CD4-positive, CD25-positive, alpha-beta regulatory T cell (primary cell): ENCODE measurements at places on chromosomes 1 and 21. TPM values are rescaled to one million over a fixed set of nuclear protein-coding genes. Genes with fewer than 3 reads are reported as not detected.

CD160 gene
- not detected for total RNA-seq

GRCh38 chr1:60129911-60130310 lies 56.3 kb upstream of the C1orf87 start:
- peak; percentile 1 for DNase-seq
- H3K27ac ChIP-seq, result no peak overlapping the region
- H3K36me3 ChIP-seq, result no peaks in the 10 kb centered on the region
- H3K4me1 ChIP-seq, result no peaks in the 10 kb centered on the region
- no peak overlapping the region for H3K4me3 ChIP-seq

LY9 gene
- total RNA-seq, result 105 TPM

DNA sequence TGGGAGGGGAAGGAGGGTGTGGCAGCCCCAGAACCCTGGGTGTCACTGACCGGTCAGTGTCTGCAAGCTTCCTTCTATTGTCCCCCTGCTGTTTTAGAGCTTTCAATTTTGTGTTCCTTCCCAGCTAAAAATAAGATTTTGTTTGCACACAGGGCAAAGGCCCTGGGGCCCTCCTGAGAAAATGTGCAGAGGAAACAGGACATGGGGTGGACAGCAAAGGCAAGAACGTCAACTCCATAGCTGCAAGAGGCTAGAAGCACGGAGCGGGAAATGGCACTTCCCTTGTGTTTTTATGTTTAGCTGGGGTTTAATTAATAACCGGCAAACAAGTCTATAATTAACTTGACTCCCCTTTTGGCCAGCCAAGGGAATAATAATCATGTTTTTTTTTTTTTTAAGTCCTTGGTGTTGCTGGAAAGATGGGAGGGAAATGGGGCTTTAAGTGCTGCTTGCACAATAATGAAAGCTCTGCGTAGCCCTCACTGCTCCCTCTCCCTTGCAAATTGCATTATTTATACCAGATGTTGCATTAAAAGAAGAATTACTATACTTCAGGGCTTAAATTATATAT lies 261.4 kb upstream of the USP24 start:
- no peak for DNase-seq
- peaks cover under 1% of the 10 kb centered on the region for H3K27me3 ChIP-seq
- no peak overlapping the region for H3K4me3 ChIP-seq
- H3K27ac ChIP-seq, result no peak overlapping the region

PTPN22 gene
- 58.5 TPM for total RNA-seq

TRNP1 gene
- total RNA-seq, result not detected

DNA sequence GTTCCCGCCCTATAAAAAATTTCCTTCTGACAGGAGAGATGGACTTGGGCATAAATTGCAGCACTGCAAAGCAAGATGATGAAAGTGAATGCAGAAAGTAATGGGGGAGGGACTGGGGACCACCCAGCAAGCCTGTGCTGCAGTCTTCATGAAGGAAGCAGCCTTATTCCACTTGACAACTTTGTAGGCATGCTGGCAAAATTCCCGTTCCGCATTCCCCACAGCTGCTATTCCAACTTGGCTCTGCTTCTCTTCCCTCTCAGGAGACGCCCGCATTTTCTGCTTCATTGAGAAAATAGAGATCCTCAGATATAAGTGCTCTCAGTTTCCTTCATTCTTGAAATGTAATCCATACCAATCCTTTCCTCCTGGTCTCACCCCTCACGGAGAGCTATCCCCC lies 2.4 kb downstream of the HMGB4 start:
- H3K4me1 ChIP-seq, result no peaks in the 10 kb centered on the region
- no peaks in the 10 kb centered on the region for H3K36me3 ChIP-seq
- H3K4me3 ChIP-seq, result no peak overlapping the region
- no peak overlapping the region for H3K27ac ChIP-seq

GRCh38 chr1:207857447-207857846 lies 53.5 kb downstream of the CD34 start:
- H3K27ac ChIP-seq, result no peak overlapping the region
- peaks cover 59% of the 10 kb centered on the region for H3K4me1 ChIP-seq
- no peak overlapping the region for H3K4me3 ChIP-seq
- H3K27me3 ChIP-seq, result no peaks in the 10 kb centered on the region

SV2A gene
- 3.3 TPM for total RNA-seq

- no peaks in the 10 kb centered on the region for H3K27me3 ChIP-seq
- no peaks in the 10 kb centered on the region for H3K4me1 ChIP-seq
- H3K27ac ChIP-seq, result no peak overlapping the region
- no peak overlapping the region for H3K4me3 ChIP-seq
- no peaks in the 10 kb centered on the region for H3K36me3 ChIP-seq
Observed at GRCh38 chr21:39084979-39085729, 98.1 kb downstream of the PSMG1 start.

GRCh38 chr1:33392206-33392605 lies 38.7 kb downstream of the PHC2 start:
- no peak overlapping the region for H3K4me3 ChIP-seq
- no peak overlapping the region for H3K27ac ChIP-seq
- DNase-seq, result no peak
- no peaks in the 10 kb centered on the region for H3K4me1 ChIP-seq

JMJD4 gene
- 9.7 TPM for total RNA-seq

- DNase-seq, result no peak
- no peak overlapping the region for H3K4me3 ChIP-seq
- H3K36me3 ChIP-seq, result peaks cover 81% of the 10 kb centered on the region
- no peak overlapping the region for H3K27ac ChIP-seq
- no peaks in the 10 kb centered on the region for H3K27me3 ChIP-seq
- peaks cover 16% of the 10 kb centered on the region for H3K4me1 ChIP-seq
Observed at GRCh38 chr1:113898241-113898814, 6.3 kb downstream of the AP4B1 start.

DNA sequence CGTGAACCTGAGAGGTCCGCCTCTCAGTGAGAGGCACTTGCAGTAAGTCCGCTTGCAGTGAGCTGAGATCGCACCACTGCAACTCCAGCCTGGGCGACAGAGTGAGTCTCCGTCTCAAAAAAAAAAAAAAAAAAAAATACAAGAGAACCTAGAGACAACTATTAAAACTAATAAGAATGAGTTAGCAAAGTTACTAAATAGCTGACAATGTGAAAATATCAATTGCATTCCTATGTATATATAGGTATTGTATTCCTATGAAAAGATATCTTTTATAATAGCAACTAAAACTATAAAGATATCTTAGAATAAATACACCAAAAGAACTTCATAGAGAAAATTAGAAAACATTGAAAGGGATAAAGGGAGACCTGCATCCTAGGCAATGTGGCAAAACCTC lies 20.3 kb downstream of the FLVCR1 start:
- H3K4me1 ChIP-seq, result no peaks in the 10 kb centered on the region
- no peak overlapping the region for H3K27ac ChIP-seq
- no peak for DNase-seq
- no peaks in the 10 kb centered on the region for H3K27me3 ChIP-seq

DNA sequence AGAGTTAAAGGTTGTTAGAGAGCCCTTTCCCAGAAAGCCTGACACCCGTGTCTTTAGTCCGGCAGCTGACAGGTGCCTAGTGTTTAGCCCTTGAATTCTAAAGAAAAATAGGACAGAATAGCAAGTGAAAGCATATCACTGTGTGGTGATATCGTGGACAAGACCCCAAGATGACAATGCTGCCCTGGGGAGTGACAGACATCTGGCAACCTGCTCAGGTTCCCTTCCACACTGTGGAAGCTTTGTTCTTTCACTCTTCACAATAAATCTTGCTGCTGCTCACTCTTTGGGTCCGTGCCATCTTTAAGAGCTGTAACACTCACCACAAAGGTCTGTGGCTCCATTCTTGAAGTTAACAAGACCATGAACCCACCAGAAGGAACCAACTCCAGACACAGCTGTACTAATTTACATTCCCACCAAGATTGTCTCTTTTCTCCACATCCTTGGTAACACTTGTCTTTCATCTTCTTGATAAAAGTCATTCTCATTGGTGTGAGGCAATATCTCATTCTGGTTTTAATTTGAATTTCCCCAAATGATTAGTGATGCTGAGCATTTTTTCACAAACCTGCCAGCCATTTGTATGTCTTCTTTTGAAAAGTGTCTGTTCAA lies 107.6 kb upstream of the SGIP1 start:
- DNase-seq, result no peak
- H3K27ac ChIP-seq, result no peak overlapping the region
- H3K27me3 ChIP-seq, result no peaks in the 10 kb centered on the region
- no peak overlapping the region for H3K4me3 ChIP-seq

CCDC190 gene
- total RNA-seq, result not detected

DNA sequence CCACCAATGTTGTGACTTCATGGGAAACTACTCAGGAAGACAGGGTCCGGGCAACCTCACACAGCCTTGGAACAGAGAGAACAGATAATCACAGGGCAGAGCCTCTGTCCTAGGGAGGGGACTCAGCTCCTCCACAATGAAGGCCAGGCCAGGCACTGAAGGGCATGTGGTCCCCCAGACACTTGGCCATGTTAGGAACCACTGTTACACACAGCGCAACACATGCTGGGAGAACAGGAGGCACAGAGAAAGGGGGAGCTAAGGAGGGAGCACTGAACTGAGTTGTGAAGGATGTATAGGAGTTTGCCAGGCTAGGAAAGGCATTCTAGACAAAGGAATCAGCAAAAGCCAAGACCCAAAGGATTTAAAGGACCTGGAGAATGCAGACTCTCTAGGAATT lies 127.6 kb downstream of the DMRTB1 start:
- no peak for DNase-seq
- no peak overlapping the region for H3K4me3 ChIP-seq
- H3K27ac ChIP-seq, result no peak overlapping the region
- peaks cover 5% of the 10 kb centered on the region for H3K4me1 ChIP-seq
- no peaks in the 10 kb centered on the region for H3K27me3 ChIP-seq

DNA sequence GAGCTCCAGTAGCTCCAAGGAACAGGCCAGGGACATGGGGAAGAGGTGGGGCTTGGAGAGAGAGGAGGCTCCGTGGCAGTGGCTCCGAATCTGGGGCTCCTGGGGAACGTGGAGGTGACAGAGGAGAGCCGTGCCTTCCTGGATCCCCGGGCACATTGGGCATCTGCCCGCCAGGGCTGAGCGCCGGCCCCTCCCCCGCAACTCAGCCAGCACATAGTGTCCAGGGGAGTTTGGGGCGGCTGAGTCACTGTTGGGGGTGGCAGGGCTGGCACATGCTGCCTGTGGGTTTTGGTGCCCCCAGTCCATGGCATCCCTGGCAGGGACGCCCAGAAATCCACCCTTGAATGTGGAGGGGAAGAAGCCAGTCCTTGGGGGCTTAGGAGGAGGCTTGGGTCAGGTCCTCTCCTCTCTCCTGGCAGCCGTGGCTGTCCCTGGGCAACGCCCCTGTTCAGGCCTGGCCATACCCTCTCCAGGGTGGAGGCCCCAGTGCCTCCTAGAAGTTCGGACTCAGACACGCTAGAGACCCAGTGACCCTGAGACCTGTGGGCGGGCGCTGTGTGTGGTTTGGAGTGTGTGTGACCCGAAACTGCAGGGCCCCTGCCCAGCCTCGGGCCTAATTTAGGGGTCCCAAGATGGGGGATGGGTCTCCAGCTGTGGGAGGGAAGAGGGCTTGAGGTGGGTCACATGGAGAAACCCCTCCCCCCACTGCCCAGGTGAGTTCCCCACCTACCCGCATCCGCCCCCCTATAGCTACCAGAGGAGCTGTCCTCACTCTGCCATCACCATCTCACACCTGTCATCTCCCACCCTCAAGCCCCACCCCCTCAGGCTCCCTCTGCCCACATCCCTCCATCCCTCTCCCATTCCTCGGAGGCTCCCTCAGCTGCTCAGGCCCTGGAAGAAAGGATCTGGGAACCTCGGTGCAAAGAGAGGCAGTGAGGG lies 1.6 kb downstream of the HSPB7 start:
- no peak overlapping the region for H3K27ac ChIP-seq
- no peaks in the 10 kb centered on the region for H3K36me3 ChIP-seq
- no peaks in the 10 kb centered on the region for H3K27me3 ChIP-seq
- H3K4me3 ChIP-seq, result no peak overlapping the region
- peaks cover 13% of the 10 kb centered on the region for H3K4me1 ChIP-seq

FAAH gene
- total RNA-seq, result 7.3 TPM

GRCh38 chr1:177511036-177511435 lies 340.3 kb downstream of the BRINP2 start:
- no peak for DNase-seq
- no peaks in the 10 kb centered on the region for H3K27me3 ChIP-seq
- no peak overlapping the region for H3K4me3 ChIP-seq
- no peaks in the 10 kb centered on the region for H3K36me3 ChIP-seq
- H3K27ac ChIP-seq, result no peak overlapping the region

- no peak for DNase-seq
- H3K27me3 ChIP-seq, result no peaks in the 10 kb centered on the region
- H3K4me1 ChIP-seq, result no peaks in the 10 kb centered on the region
- H3K27ac ChIP-seq, result no peak overlapping the region
- no peaks in the 10 kb centered on the region for H3K36me3 ChIP-seq
Observed at GRCh38 chr1:240084337-240084736, 7.3 kb upstream of the FMN2 start.

GRCh38 chr1:74995821-74996220 lies 138.4 kb upstream of the LHX8 start:
- no peaks in the 10 kb centered on the region for H3K4me1 ChIP-seq
- no peak overlapping the region for H3K4me3 ChIP-seq
- DNase-seq, result no peak
- H3K36me3 ChIP-seq, result no peaks in the 10 kb centered on the region
- no peaks in the 10 kb centered on the region for H3K27me3 ChIP-seq
- H3K27ac ChIP-seq, result no peak overlapping the region

- H3K27ac ChIP-seq, result no peak overlapping the region
- no peaks in the 10 kb centered on the region for H3K4me1 ChIP-seq
- DNase-seq, result no peak
- H3K4me3 ChIP-seq, result no peak overlapping the region
- peaks cover 4% of the 10 kb centered on the region for H3K27me3 ChIP-seq
- H3K36me3 ChIP-seq, result no peaks in the 10 kb centered on the region
Observed at GRCh38 chr1:52288286-52288685, 77.7 kb downstream of the CC2D1B start.

- no peak overlapping the region for H3K4me3 ChIP-seq
- no peaks in the 10 kb centered on the region for H3K4me1 ChIP-seq
- DNase-seq, result no peak
- H3K27me3 ChIP-seq, result no peaks in the 10 kb centered on the region
- H3K36me3 ChIP-seq, result no peaks in the 10 kb centered on the region
Observed at GRCh38 chr1:4161366-4162006, 261.4 kb upstream of the C1orf174 start.
